ENCODE measurements at places on chromosomes 7 and 10.
A peak's percentile ranks its signal among the peaks of the same experiment; 100 is the strongest.

DNA sequence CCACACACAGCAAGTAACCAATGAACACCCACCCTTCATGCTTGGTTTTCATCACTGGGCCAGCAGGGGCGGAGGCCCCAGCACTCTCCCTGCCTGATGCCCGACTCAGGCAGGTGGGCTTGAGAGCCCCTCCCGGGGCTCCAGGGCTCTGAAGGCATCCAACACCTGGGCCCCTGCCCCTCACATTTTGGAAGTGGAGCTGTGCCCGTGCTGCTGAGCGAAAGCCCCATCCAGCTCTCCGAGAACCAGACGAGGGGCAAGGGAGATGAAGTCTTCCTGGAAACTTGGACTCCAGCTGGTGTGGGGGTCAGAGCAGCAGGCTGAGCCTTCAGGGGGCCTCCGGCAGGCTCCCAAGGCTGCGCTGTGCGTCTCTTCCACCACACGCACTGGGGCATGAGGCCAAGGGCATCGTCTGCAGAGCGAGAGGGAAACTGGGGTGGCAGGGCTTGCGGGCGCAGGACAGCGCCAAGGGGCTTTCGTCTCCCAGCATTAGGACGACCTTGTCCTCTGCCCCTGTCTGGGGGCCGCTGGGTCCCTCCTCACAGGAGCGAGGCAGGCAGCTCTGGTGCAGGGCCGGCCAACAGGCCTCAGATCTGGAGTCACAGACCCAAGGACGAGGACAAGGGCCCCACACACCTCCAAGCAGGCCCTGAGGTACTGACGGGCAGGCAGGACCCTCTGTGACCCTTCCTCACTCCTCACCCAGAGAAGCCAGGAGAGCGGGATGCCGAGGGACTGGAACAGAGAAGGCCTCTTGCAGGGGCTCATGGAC, 108.3 kb upstream of the FAM20C start:
- no peak for DNase-seq

- DNase-seq = no peak
Measured at GRCh38 chr10:116076621-116077020, 196.4 kb downstream of the GFRA1 start.

GRCh38 chr7:78970440-78970916, 483.0 kb downstream of the MAGI2 start:
- DNase-seq = no peak

GRCh38 chr10:124688889-124689670, 55.1 kb downstream of the FAM53B start:
- no peak for DNase-seq

DNA sequence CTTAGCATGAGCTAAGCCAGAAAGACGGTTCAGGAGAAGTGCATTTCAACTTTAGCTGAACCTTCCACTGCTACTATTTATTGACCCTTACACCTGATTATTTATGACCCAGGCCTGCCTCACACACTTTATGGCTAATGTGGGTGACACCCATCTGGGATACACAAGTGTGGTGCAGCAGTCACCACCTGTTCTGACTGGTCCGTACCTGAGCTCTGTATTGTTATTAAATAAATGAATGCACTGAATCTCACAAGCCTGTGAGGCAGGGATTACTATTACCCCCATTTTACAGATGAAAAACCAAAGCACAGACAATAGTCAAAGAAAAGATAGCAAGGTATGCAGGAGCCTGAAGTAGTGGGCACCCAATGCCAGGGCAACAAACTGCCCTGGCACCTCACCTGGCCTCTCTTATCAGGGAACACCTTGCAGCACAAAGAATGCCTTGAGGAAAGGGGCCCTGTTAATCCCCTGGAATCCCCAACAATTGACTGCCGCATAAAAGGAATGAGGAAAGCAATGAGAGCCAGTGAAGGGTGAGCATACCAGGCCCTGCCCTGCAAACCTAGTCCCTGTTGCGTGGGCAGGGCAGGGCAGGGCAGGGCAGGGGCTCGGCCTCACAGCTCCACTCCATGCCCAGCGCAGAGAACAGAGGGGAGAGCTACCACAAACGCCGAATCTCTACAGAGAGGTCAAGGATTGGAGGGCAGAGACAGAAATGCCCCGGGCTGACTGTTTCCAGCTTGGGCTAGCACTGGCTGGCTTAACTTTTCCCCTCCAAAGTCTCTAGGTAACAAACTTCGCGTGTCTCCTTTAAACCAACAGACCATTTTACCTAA, 1.3 kb downstream of the ANXA11 start:
- DNase-seq = peak; percentile 23

DNA sequence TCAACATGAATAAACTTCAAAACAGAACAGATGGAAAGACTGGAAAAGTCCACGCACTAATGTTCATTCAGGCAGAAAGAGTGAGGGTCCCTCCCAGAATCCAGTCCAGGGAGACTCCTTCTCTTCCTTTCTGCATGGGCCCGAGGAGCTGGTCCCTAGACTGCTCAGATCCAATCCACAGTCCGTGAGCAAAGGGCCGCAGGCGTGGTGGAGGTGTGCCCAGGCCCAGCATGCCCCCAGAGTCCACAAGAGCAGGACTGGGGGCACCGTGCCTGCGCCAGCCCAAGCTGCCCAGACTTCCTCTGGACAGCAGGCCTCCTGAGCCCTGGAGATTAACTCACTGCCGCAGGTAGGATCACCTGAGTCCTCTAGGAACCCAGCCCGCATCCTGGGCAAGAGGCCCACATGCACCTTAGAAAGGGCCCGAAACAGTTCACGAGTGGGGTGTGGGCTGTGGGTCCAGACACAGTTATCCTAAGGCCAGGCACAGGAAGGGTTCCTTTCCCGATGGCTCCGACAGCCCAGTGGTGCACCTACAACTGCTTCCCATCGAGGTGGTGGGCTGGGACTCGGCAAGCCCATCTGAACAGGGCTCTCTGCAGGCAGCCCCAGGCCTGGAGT, 531.0 kb downstream of the DNAJB6 start:
- DNase-seq = no peak

GRCh38 chr10:34666008-34666704, 148.9 kb downstream of the PARD3 start:
- peak; percentile 95 for DNase-seq

GRCh38 chr10:85175635-85176034, 847.2 kb downstream of the CCSER2 start:
- no peak for DNase-seq

DNA sequence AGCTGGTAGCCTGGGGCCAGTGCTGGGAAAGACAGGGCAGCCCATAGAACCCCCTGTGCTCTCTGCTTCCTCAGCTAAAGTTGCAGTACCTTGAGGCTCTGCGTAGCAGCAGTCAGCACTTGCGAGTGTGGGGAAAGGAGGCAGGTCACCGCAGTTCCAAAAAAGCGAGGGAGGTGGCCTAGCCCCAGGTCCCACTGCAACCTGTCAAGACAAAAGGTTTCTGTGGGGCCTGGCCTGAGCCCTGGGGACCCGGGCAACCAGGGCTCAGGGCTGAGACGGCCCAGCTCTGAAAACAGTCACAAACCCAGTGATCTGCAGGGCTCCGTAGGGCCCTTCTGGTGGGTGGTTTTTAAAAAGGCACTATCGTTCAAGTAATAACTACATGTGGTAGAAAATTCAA, 19.5 kb downstream of the RRP12 start:
- DNase-seq = no peak

DNA sequence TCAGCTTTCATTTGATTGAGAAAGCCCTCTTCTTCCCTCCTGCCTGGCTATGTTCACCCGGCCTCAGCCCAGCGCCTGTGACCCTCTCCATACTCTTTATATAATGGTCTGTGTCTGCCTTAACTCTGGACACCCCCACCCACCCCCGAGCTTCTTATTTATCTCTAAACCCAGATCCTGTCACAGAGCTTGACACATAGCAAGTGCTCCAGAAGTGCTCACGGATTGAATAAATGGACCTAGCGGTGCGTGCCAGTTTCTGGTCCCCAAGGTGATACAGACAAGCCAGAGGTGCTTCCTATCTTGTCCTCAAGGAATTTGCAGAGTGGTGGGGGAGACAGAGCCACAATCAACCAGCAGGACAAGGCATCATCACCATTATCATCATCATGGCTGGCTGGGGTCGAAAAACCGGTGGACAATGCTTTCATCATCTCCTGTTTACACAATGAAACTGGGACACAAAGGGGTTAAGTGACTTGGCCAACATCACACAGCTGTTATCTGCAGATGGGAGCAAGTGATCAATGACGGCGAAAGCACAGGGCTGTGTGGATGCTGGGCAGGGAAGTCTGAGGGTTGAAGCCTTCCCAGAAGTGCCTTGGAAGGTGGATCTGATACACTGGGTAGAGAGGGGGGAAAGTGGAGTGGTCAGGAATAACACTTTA, 2.2 kb upstream of the LOXL4 start:
- peak; percentile 25 for DNase-seq
